Retina (tissue), 1 donor: ENCODE measurements at places on chromosomes 2 and 18.

DNA sequence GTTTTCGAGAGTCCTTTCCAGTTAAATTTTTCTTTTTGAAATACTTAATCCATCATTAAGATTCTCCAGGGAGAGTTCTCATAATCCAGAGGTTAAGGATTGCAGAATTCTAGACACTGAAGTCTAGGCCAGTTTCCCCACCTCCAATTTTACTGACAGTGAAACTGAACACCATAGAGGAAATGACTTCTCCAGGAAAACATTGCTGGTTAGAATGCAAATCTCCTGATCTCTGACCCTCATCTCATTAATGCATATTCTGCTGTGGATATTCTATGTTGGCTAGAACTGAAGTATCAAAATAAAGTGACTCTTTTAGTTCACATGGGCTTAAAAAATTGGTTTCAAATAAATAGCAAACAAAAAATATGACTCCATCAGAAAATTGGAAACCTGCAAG, 105.8 kb upstream of the UGP2 start:
- DNase-seq, result no peak

GRCh38 chr18:61719671-61720070, 173.1 kb downstream of the RNF152 start:
- no peak for DNase-seq

DNA sequence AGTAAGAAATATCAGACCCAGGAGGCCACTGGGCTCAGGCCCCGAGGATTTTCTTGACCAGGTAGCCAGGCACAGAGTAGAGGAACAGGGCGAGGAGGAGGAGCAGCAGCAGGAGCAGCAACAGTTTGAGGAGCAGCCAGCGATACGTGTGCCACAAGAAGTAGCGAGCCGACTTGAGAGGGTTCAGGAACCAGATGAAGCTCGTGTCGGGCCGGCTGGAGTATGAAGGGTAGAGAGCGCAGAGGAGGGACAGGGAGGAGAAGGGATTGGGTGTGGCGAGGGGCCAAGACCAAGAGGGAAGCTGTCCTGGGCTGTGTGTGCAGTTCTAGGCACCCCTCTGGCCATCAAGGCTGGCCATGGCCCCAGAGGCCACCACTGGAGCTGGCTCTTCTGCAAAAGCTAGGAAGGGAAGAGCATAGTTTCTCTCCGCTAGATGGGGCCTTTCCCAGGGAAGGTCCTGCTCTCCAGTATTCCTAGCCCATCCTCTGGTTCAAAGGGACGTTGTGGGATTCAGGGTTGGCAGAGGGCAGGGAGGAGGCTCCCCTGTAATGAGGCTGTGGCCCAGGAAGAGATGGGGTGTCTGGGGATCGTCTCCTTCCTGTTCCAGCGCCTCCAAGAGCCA, 17.8 kb downstream of the OTOF start:
- no peak for DNase-seq

GRCh38 chr18:60568220-60568619, 195.6 kb upstream of the MC4R start:
- no peak for DNase-seq

DNA sequence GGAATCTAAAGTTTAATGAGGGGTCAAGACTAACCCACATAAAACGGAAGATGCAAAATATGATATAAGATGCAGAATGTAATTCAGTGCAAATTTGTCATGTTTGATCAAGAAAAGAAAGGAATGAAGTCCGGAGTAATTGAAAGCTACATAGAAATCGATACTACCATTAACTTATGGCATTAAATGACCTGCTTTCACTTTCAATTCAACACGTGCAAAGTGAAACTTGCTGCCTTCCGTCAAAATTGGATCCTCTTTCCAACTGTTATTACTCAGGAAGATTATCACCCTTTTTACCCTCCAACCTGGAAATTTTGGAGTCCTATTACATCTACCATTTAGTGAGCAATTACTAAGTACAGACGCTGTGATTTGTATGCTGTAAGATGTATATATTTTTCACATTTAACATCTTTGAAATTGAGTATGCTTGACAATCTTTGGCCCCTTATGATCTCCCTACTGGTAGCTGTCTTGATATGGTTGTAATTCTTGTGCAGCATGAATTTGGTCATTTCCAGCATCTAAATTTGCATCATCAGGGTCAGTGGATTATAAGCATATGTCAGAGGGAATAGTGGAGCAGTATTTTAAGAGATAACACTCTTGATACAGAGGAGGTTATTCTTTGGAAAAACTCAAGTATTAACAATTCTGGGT, 18.6 kb downstream of the UNC80 start:
- DNase-seq, result no peak

DNA sequence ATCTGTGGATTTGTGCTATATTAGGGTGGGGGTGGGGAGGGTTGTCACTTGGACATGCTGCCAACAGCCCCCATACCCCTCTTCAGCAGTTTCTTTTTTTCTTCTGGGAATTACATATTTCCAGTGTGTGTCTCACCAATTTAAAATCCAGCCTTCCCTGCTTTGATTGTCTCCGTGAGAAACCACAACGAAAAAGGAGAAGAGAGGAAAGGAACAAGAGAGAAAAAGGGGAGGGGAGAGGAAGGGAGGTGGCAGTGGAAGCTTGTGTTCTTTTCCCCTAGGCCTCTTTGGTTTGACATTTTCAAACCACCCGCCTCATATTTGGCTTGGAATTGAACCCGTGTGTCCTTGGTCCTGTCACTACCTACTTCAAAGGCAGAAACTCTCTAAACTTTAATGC, 860 bp downstream of the CTNNA2 start:
- peak; percentile 26 for DNase-seq

DNA sequence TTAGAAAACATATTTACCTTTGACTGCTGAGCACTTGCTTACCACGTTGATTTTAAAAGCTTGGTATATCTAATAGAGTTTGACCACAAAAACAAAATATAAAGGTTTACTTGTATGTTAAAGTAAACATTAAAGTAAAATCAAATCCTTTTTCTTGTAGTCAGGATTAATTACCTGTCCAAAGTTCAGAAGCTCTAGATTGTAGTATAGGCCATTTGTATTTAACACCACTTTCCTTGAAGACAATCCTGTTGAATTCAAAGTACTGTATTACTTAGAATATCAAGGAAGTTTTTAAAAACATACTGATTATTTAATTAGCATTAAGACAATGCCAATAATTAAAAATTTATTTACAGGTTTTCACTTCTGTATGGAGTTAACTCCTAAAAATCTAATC, 53.0 kb downstream of the PGAP1 start:
- no peak for DNase-seq

GRCh38 chr2:23244617-23245016, 140.4 kb upstream of the KLHL29 start:
- no peak for DNase-seq

- no peak for DNase-seq
Observed at GRCh38 chr18:46322941-46323340, 218.8 kb downstream of the HAUS1 start.

DNA sequence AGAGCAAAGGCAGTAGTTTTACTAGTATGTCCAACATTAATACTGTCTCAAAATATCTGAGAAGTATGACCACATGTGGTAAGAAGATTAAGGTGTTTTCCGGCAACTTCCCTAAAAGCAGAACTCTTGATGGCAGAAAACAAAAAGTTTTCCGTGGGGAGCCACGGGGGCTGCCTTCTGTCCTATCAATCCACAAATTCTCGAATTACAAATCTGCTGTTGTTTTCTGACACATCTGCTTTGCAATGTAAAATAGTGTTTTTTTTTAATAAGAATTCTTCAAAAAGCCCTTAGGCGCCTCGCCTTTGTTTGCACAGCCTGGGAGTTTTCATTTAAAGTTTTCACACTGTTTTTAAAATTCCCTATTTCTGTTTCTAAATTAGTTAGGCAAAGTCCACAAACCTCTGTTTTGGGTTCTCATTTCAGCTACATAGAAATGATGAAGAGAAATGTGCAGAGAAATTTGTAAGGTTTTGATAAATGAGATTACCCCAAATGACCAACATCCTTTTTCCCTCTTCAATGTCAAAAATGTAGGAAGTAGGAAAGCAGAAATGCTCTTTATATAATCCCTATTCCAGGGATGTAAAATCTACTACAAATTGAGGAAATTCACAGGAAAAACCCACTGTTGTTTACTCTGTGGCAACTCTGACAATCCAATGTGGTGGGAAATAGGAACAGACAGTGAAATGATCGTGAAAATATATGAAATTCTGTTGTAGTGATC, 385.8 kb downstream of the ZEB2 start:
- no peak for DNase-seq

- DNase-seq, result no peak
Observed at GRCh38 chr2:138275292-138275690, 226.3 kb upstream of the SPOPL start.

GRCh38 chr2:10128420-10128819, 5.9 kb downstream of the RRM2 start:
- DNase-seq, result no peak

GRCh38 chr18:41594582-41594981, 360.5 kb upstream of the PIK3C3 start:
- DNase-seq, result no peak

GRCh38 chr2:190636361-190636760, 12.5 kb upstream of the NAB1 start:
- DNase-seq, result no peak

DNA sequence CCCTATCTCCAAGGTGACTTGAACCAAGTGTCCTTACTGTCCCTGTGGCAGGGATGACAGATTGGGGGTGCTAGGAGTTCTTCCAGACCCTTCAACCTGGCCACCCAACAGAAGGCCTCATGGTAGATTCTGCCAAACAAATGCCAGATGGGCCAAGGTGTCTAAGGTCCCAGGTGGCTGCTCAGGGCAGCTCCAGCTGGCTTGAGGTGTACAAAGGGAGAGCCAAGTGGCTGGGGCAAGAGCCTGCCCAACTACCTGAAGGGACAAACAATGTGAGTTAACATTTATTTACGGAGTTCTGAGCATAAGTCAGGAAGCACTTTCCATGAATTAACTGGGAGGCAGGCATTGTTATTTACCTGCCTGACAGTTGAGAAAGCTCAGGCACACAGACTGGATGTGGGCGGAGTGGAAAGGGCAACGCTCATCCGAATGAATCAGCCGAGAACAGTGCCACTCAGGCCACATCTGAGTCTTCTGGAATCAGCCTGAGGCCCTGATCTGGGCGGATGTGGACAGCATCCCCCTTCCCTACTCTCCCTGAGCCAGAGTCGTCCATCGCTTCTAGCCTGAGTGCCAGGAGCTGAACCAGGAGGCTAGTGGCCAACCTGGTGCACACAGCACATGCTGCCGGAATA, 4.4 kb upstream of the KCNIP3 start:
- no peak for DNase-seq

- no peak for DNase-seq
Observed at GRCh38 chr2:180705122-180705521, 275.3 kb upstream of the UBE2E3 start.

GRCh38 chr2:163709270-163709669, 26.5 kb downstream of the FIGN start:
- no peak for DNase-seq

- DNase-seq, result no peak
Observed at GRCh38 chr2:39673018-39673417, 7.3 kb downstream of the TMEM178A start.

- peak; percentile 59 for DNase-seq
Observed at GRCh38 chr18:596288-596881, 403 bp upstream of the CLUL1 start.

DNA sequence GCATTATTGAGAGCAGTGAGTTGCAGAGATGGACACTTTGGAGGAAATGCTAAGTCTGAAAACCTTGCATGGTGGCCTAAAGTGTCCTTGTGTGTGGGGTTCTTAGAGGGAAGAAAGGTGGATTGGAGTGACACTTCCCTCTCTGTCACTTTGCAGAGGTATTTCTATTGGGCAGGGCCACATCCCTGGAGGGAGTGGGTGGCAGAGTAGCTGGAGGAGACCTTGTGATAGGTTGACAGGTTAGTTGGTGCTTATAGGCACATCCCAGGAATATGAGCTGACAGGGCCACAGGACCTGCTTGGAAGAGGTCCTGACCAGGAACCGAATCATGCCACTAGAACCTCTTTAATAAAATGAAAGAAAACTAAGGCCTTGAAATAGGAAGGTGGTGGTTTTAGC, 972 bp upstream of the IGFBP5 start:
- peak; percentile 57 for DNase-seq

GRCh38 chr2:215314896-215315295, 3.0 kb downstream of the ATIC start:
- no peak for DNase-seq

GRCh38 chr2:48170281-48170680, 264.0 kb upstream of the FBXO11 start:
- DNase-seq, result no peak

DNA sequence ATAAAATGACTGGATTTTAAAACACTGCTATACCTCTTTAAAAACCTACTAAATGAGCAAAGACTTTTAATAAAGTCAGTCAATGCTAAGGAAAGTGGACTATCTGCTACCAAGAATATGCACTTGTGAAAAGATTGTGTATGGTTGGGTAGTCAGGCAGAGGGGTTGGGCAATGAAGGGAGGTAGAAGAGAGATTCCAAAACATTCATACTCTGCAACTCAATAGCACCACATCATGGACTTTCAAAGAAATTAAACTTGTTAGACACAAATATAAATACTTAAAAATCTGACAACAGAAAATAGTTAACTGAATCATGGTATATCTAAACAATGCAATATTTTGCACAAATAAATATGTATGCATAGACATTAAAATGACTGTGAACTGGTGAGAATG, 139.9 kb upstream of the MAPRE2 start:
- no peak for DNase-seq

GRCh38 chr2:70735071-70735470, 32.9 kb downstream of the ADD2 start:
- no peak for DNase-seq

GRCh38 chr2:45669032-45669486, 17.6 kb downstream of the PRKCE start:
- no peak for DNase-seq

DNA sequence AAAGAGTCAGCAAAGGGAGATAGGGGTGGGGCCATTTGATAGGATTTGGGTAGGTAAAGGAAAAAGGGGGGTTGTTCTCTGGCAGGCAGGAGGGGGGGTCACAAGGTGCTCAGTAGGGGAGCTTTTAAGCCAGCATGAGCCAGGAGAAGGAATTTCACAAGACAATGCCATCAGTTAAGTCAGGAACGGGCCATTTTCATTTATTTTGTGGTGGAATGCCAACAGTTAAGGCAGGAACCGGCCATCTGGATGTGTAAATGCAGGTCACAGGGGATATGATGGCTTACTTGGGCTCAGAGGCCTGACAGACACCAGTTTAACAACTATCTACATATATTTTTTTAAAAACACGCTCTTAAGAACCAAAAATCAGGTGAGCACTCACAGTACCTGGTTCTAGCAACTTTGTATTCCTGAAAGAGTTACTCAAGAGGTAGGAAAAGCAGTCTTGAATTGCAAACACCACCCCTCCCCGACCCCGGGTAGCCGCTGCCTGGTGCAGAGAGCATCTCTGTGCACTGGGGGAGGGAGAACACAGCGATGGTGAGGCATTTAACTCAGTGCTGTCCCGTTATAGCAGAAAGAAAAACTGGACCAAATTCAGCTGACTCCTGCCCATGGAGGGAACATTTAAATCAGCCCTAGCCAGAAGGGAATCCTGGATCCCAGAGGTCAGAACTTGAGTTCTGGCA, 414.5 kb upstream of the KLHL29 start:
- no peak for DNase-seq

- DNase-seq, result no peak
Observed at GRCh38 chr18:10070561-10071000, 156.8 kb downstream of the VAPA start.
